ENCODE measurements at places on chromosomes 11 and 22.

DNA sequence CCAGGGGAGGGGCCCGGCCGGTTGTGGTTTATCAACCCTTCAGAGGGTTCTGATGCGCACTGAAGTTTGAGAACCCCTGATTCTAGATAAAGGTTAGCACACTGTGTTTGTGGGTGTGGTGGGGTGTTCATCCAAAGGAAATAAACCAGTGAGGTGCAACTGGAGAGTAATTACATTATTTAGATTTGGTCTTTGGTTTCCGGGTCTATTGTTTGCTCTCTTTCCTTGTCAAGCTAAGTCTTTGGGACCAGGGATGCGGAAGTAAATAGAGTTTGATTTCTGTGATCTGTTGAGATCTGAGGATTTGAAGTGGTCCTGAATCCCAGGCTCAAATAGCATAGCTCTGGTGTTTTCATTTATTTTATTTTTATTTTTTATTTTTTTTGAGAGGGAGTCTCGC, 50.5 kb upstream of the CLMP start:
- no peak for DNase-seq

DNA sequence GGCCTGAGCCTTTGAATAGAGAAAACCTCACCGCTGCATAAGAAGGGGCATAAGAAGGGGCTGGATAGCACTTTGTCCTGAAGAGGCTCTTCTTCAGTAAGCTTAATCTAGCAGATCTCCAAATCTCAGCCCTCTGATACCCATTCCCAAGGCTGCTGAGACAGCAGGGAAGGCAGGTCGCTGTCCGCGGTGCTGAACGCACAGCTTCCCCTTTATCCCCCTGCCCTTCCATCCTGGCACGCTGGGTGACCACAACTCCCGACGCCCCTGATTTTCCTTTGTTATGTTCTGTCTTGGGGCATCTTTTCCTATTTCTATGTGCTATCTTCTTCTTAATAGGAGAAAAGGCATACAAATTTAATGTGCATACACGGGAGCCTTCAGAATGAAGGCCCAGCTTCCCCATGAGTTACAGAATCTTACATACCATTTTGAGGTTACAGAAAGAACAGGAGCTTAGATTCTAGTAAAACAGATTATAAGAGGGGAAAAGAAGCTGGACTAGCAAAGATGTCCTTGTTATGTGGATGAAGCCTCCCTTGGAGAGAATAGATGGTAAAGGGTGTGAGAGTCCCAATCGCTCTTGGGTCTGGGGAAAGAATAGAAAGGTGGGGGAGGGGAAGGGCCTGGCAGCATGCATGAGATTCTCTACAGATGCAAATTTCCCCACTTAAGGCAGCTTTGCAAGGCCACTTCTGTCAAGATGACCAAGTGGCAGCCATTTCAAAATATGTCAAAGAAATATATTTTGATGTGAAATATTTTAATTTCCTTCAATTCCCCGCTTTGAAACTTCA, 5.7 kb upstream of the SULT4A1 start:
- DNase-seq: no peak

- DNase-seq: no peak
These were observed 30.5 kb downstream of the LRRC10B start for GRCh38 chr11:61539006-61539405.

- DNase-seq: no peak
These were observed 66.9 kb downstream of the KCNQ1 start for GRCh38 chr11:2511421-2512369.

GRCh38 chr11:73271936-73272679, at the start of gene P2RY6:
Gene P2RY6, plus strand, starts transcription at chr11:73272338. Its CDS starts 24,181 bp downstream, at chr11:73296519.
- no peak for DNase-seq
